ENCODE measurements at places on chromosomes 4 and X.

DNA sequence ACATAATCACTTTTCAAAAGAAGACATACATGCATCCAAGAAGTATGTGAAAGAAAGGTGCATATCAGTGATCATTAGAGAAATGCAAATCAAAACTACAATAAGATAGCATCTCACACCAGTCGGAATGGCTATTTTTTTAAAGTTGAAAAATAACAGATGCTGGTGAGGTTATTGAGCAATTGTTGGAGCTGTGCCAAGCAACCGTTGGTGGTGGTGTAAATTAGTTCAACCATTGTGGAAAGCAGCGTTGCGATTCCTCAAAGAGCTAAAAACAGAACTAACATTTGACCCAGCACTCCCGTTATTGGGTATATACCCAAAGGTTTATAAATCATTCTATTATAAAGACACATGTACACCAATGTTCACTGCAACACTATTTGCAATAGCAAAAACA is 14.2 kb downstream of the COX7B2 start:
- DNase-seq: no peak

DNA sequence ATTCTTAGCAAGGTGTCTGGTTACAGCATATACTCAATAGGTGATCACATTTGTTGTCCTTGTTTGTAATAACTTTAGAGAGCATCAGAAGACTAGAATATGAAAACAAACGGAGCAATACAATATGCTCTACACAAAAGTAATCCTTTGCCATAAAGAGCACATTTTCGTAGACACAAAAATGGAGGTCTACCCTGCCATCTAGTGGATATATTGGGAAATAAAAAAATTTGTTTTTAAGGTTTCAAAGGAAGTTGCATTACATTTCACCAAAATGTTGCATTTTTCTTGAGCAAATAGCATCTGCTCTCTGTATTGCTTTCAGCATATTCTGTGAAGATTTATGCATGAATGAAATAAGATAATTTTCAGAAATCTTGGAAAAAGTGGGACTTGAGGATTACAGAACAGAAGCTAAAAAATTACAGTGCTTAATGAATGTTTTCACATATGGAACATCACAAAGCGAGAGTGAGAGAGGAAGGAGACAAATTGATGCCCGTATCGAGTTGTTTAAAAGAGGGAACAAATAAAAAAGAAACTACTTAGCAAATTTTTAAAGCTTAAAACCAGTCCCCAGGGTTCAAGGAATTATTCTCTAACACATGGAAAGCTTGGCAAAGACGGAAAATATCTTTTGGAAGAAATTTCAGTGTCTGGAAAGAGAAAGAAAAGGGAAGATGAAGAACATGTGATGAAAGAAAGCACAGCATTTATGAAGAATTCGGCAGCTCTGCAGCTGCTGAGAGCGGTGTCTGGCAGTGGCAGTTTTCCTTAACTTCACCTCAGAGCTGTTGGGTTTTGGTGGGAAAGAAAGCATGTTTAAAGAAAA is 390.1 kb downstream of the ANKRD50 start:
- DNase-seq: peak; percentile 54

- DNase-seq: no peak
Observed at GRCh38 chr4:128553686-128554515, 255.6 kb upstream of the JADE1 start.

GRCh38 chr4:150072471-150072870 is 5.8 kb upstream of the DCLK2 start:
- no peak for DNase-seq

DNA sequence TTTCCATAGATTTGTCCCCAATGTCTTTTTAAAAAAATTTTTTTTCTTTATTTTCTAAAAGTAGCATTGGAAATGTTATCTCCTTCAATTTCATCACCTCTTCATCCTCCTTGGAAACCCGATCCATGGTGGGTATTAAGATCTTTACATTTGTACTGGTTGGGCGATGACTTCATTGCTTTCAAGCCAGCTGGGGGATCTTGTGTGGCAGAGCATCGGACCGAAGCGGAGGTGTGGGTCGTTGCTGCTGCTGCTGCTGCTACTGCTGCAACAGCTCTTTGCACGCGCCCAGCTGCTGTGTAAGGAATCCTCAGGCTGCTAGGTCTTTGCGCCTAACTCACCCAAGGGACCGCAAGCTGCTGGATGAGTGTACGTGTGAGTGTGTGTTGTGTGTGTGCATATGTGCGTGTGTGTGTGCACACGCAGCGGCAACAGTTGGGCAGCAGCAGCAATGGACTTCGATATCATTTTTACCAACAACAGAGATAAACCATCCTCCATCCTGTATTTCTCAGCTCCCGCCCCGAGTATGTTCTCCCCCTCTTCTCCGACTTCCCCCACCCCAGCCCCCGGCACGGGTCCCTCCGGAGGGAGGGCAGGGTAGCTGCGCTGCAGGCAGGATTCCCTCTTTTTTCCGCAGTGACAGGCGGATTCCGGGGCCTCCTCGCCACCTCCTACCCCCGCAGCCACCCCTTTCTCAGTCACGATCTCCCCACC is 768 bp upstream of the CDKL5 start:
- no peak for DNase-seq

- peak; percentile 31 for DNase-seq
Observed at GRCh38 chr4:71713611-71714203, 70.2 kb downstream of the GC start.

Data from AG08395 (cell line).